ENCODE measurements at places on chromosomes 16 and 17.

DNA sequence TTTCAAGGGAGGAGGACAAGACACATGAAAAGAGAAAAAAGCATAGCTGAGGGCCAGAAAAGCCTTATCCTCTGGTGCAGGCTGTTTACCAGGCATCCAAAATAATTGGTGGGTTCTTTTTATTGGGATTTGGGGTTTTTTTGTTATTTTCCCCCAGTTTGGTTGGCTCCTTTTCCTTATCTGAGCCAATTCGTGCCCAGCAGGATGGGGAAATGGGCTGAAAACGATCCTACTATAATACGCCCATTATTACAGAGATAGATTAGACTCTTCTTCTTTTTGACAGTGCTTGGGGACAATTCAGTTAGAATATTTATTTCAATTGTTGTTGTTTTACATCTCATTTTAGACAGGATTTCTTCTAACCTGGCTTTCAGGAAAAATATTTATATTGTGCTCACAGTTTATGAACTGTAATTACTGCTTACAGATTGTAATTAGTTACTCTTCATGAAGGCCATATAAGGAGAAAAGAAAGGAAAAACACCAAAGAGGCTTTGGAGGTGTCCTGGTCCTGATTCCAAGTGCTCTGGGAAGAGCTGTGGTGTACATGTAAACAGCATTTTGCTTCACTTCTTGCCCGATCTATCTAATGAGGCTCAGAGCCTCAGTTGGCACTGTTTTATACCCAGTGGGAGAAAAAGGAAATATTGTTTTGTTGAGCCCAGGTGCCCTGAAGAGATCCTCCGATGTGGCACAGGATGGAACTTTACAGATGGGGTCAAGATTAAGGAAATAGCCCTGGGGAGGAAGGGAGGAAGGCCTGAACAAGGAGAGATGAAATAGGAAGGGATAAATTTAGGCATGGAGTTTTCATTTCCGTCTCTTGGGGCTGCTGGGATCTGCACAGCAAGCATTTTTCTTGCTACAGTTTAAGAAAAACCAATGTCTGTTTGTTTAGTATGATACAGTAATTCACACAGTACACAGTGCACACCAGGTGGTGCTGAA lies 611 bp upstream of the ANKRD40 start:
- peak; percentile 43 for DNase-seq

DNA sequence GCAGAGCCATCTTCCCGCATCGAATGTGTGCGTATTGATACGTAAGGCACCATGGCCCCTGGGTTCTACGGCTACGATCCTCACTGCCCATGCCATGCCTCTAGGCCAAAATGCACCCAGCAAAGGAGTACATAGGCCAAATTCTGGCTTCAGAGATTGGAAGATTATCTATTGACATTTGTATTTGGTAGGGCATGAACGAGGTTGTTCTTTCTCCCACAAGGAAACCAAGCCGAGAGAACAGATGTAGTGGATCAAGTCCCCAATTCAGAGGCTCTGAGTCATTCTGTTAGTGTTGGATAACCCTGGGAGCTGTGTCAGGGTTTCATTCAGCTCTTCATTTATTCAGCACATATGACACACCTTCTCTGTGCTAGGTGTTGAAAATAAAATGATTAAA lies 36.5 kb downstream of the HOXB1 start:
- no peak for DNase-seq

- peak; percentile 97 for DNase-seq
Measured at GRCh38 chr17:28717578-28718332, at the start of gene RAB34. Gene RAB34 (minus strand): TSS chr17:28717868. CDS start chr17:28717266, 602 bp downstream.

DNA sequence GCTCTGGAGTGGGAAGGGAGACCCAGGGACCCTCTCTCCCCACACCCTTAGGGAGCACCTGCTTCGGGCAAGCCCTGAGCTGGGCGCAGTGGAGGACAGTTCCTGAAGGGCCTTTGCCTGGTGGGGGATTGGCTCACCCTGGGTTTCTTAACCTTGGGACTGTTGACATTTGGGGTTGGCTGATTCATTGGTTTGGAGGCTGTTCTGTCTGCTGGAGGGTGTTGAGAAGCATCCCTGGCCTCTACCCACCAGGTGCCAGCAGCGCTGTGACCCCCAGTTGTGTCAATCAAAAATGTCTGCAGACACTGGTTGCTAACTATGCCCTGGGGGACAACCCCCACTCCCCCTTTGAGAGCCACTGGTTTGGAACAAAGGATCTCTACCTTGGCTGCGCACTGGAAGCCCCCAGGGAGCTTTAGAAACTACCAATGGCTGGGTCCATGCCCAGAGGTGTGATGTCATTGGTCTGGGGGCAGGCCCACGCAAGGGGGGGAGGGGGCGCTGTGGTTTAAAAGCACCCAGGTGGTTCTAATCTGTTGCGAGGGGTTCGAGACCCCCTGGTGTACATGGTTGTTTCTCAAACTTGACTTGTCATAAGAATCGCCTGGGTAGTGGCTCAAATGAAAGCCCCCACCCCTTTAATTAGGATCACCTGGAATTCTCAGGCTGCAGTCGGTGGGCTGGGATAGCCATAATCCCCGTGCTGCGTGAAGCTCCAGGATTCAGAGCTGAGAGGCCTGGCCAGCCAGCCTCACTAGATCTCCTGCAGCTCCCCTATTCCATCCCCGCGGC lies 151.9 kb upstream of the GSE1 start:
- peak; percentile 70 for DNase-seq

DNA sequence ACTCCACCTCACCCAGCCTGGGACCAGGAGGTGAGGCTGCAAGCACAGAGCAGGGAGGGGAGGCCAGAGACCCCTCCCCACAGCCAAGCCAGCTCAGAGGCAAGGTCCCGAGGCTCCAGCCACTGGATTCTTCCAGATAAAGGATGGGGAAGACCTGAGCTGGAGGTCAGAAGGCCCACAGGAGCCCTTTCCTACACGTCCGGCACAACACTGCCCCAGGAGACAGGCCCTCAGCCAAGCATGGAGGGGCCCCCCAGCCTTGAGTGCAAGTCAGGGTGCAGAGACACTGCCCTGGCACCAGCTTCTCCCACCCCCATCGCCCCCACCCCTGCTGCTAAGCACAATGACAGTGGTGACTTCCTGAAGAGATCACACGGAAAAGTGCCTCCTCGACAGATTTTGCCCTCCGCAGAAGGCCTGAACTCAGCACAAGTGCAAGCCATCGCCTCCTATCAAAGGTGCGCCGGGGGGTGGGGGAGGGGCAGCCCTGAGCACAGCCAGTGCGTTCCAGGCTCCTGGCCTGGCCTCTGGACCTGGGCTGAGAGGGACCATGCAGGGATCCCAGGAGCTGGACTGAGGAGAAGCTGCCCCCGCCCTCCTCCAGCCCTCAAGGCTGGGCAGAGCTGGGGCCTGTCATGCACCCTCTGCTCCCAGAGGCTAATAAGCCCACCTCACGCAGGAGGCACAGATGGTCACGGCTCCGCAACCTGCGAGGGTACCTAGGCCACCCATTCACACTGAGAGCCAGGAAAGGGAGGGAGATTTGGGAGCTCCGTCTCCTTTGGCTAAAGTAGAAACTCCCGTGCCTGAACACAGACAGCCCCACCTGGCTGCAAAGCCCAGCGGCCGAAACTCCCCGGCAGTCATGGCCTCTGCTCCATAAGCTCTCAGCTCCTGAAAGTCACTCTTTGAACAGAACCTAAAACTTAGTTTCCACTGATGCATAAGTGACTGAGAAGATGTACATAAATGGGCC lies 2.7 kb downstream of the MAFG start:
- no peak for DNase-seq
